ENCODE measurements at places on chromosomes 7 and 10.

GRCh38 chr10:31490858-31491504 is 172.0 kb downstream of the ZEB1 start:
- no peak for DNase-seq

- DNase-seq, result peak; percentile 86
Observed at GRCh38 chr7:19121977-19122588, 4.6 kb upstream of the TWIST1 start.

DNA sequence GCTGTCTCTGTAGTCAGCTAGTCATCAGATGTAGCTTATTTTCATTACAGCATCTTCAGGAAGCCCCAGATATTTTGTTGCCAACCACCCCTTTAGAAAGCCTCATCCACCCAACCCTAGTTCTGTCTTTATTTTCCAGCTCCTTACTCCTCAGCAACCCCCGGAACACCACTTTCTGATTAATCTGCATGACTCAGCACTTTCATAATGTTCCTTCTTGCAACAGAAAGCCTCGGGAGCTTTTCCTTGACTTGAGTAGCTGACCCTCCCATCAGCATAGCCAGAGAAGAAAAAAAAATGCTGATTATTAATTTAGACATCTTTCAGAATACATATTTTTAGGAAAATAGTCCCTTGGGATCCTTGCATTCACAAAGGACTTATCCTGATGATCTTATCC is 244.0 kb upstream of the CXCL12 start:
- DNase-seq, result no peak

DNA sequence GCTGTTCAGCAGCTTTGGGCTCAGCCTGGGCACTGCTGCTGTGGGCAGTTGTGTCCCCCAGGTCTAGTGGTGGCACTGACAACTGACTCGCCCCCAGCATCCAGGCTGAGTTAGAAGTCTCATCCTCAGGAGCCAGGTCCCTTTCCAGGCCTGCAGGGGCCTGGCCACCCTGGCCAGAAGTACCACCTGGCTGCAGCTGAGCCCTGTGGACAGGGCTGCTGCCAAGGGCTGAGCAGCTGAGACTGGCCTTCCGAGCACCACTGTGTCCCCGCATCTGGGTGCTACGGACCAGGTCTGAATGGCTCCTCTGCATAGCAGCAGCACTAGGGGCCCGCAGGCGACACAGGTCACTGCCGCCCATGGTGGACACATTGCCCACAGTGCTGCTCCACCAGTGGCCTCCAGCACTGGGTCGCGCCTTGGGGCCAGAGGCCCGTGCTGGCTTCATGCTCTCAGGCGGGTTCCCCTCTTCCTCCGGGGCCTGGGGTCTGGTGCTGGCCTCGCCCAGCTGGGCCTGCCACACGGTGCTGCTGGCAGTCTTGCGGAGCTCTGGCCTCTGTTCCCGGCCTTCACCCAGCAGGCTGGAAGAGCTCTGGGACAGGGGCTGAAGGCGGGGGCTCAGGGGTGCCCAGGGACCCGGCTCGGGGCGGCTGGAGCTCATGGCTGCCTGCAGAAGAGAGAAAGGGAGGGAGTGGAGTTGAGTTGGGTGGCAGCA is 6.2 kb downstream of the GPRIN2 start:
- no peak for DNase-seq

- DNase-seq, result no peak
Observed at GRCh38 chr7:102069931-102070629, 216.6 kb upstream of the SH2B2 start.

- no peak for DNase-seq
Observed at GRCh38 chr10:3030765-3031164, 36.6 kb upstream of the PFKP start.

- DNase-seq, result no peak
Observed at GRCh38 chr7:137209151-137209817, 134.2 kb downstream of the PTN start.

GRCh38 chr7:41116817-41117216 is 586.1 kb downstream of the INHBA start:
- no peak for DNase-seq

- DNase-seq, result no peak
Observed at GRCh38 chr7:122988333-122988732, 7.2 kb downstream of the TAS2R16 start.

DNA sequence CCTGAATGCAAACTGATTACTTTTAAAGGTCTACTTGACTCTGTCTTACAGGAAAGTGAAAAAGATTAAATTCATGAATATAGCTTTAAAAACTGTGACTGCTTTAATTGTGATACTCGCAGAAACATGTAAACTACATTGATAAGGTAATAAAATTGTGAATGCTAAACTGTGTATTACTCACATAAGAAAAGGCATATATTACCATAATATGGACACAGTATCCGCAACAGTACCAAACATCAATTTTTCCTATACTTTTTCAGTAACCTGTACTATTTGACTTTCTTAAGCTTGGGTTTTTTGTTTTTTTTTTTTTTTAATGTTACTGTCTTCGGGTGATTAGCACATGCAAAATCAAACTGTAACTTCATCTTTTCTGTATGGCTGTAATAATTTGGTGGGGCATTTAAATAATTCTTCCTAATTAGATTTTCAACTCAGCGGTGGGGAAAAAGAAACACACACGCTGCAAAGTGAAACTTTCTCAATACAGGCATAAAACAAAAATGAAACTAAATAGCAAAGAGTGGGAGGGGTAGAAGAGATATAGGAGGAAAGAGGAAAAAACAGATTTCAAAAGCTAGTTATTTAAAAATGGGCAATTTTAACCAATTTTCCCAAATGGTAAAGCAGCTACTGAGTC is 23.2 kb downstream of the NT5C3A start:
- DNase-seq, result no peak

DNA sequence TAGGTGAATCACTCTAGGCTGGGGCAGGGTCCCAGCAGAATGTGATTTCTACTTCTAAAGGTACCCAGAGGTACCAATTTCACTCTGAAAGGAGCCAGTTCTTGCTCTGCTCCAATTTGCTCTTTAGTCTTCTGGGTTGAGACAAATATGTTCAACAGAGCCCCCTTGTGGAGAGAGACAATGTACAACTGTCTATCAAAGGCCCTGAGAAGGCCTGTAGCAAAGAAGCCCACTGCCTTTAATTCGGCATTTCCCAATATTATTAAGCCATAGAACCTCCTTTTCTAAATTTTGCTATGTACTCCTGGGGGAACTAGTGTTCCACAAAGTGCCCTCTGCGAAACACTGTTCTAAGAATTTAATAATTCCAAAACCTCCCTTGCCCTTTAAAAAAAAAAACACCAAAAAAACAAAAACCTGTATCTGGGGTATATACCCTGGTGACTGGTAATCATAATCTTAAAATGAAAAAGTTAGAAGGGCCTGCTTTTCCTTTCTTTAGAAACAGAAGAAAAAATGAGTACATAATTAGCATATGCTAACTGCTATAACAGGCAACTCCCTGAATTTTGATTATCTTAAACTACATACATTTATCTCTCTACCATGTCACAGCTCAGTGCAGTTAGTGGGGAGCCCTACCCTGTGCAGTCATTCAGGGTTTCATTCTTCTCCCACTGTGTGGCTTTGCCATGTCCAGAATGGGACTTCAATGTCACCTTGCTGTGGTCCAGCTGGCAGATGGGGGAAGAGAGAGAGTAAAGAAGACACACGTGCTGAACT is 160.9 kb upstream of the BMPER start:
- peak; percentile 10 for DNase-seq

Measured in NCI-H1092 treated with DMSO at 0.1 percent for 48 hours (cell line).